ENCODE measurements at places on chromosomes 5 and 9.
A peak's percentile ranks its signal among the peaks of the same experiment; 100 is the strongest.

DNA sequence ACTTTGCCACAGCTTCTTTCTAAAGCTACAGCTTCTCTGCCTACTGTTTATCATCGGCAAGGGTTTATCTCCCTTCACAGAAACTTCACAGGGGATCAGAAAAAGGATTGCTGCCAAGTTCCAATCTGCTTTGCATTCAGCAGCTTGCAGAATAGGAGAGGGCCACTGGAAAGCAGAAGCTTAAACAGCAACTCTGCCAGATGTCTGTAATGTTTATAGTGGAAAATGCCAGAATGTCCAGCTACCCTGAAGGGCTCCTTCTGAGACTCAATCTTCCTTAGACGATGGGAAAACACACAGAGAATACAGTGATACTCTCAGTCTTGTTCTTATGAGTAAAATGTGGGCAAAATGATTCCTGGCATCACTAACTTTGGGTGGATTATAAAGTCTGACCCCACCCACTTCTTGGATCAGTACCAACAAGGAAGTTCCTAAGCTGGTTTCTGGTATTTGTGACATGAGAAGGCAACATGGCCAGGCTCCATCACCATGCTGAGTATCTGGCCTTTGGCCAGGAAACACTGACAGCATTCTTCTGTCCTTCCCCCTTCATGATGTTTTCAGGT, 19.0 kb downstream of the STOM start:
- DNase-seq = no peak

- no peak for DNase-seq
Observed at GRCh38 chr9:136078024-136078423, 17.1 kb downstream of the NACC2 start.

GRCh38 chr5:155729684-155730059, 597.3 kb upstream of the SGCD start:
- no peak for DNase-seq

DNA sequence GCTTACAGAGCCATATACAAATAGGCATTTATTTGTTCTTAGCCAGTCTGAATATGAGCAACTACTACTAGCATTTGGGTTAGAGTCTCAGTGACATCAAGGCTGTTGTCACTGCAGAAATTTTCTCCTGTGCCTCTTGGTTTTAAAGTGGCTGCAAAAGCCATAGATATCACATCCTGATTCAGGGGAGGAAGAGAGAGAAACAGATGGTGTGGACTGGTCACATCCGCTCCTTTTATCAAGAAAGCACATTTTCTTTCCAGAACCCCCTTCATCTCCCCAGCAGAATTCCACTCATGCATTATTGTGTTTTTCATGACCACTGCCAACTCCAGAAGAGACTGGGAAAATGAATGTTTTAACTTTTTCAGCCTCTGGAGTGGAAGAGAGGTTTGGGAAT, 69.8 kb downstream of the PTTG1 start:
- DNase-seq = no peak

DNA sequence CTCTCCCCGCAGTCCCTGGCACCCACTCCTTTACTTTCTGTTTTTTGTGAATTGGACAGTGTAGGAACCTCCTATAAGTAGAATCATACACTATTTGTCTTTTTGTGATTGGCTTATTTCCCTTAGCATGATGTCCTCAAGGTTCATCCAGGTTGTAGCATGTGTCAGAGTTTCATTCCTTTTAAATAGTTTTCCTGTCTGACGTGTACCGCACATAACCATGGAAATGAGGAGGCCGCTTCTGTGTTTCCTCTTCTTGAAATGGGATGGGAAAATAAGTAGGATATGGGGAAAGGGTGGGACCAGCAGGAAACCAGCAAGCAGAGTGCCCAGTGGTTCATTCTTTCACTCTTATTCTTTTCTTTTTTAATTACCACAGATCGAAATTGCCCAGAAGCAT, 72.6 kb upstream of the ENTREP1 start:
- DNase-seq = no peak

- no peak for DNase-seq
Observed at GRCh38 chr9:129550199-129550839, 70.6 kb downstream of the C9orf50 start.

- no peak for DNase-seq
Observed at GRCh38 chr9:72524820-72525540, 3.6 kb downstream of the TMC1 start.

- DNase-seq = no peak
Observed at GRCh38 chr5:125484272-125484741, 737.9 kb upstream of the ZNF608 start.

DNA sequence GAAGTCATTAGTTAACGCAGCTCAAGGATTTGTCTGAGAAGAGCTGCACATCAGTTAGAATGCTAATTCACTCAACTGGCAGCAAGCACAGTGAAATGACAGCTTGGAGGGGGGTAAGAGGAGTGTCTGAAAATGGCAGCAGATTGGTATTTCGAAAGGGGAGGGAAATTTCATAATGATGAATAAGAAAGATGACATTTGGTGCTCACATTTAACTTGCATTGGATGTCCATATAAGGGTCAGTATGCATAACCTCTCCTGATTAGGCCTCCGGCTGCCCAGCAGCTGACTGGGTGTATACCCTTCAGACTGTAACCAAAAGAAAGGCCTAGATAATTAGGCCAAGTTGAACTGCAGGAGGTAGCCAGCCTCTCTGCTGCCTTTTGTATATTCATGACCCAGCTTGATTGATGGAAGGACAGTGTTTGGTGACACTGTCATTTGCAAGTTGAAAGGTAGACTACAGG, 131.0 kb downstream of the PBX3 start:
- no peak for DNase-seq

GRCh38 chr9:89274838-89275237, 36.2 kb upstream of the CKS2 start:
- DNase-seq = no peak

DNA sequence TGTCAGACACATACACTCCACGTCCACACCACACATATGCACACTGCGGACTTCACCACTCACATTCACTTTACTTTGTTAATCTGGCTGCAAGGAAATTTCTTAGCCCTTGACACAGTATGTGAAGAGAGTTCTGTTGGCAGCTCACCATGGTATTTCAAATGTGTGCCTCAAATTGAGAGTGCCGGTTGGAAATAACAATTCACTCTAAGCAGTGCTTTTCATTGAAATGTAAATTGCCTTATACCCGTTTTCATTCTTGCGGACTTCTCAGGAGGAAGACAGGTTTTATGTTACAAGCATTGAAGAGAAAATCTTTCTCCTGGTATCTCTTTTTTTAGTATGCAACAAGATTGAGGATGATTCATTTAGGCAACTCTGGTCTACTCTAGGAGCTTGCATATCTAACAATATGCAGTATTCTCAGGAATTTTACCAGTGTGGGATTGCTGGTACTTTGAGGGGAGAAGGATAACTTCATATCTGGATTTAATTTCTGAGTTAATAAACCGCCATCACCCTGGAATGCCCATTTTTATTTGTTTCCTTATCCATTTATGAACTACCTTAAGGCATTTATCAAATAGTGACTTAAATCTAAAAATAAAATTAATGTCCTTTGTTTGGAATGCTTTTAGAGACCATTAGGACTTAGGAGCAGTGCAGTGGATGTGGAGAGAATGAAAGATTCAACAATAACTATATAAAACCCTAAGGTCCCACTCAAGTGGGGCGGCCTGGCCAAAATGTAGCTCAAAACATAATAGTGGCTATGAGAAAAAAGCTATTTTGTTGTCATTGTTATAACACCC, 87.0 kb downstream of the IQGAP2 start:
- no peak for DNase-seq

- DNase-seq = no peak
Observed at GRCh38 chr9:91583966-91584365, 160.3 kb upstream of the NFIL3 start.

DNA sequence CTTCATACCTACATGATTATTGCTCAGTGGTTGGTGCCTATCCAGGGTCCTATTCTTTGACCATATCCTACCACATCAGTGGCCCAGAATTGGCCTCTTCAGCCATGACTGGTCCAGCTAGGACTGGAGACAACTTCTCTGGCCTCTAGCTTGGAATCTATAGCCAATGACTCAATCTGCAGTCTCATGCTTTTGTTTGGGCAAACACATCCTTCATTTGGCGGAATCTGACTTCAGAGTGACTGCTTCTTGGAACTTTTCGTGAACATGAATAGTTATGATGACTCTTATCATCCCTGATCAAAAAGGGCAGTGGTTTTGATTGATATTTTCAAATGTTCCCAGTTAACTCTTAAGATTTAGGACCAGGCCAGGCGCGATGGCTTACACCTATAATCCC, 134.1 kb downstream of the PAPPA start:
- DNase-seq = no peak

GRCh38 chr5:100691548-100691947, 156.4 kb downstream of the FAM174A start:
- no peak for DNase-seq

GRCh38 chr5:78367318-78367991, 7.0 kb downstream of the SCAMP1 start:
- no peak for DNase-seq

DNA sequence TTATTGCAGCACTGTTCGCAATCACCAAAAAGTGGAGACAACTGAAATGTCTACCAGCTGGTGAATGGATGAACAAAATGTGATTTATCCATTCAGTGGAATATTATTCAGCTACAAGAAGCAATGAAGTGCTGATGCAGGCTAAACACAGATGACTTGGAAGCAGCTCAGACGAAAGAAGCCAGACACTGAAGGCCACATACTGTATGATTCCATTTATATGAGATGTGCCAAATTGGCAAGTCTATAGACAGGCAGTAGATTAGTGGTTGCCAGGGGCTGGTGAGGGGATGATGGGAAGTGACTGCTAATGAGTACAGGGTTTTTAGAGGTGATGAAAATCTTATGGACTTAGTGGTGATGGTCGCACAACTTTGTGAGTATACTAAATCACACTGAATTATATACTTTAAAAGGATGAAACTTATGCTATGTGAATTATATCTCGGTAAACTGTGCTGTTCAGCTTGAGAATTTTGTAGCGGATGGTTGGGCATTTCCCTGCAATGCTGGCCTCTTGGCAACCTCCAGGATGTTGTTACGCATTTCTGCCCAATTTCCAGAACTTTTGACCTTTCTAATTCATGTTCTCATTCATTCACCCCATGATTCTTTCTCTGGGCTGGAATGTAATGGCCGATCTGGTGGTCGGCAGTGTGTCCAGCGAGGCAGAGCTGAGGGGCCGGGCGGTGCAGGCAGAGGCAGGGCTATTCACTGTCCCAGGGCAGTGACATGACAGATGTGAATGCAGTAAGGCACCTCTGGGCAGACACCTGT, 22.0 kb upstream of the WNK2 start:
- DNase-seq = no peak

- no peak for DNase-seq
Observed at GRCh38 chr5:61004448-61004847, 59.4 kb downstream of the NDUFAF2 start.

- DNase-seq = no peak
Observed at GRCh38 chr5:33120671-33121070, 320.1 kb upstream of the TARS1 start.

GRCh38 chr5:122815218-122815767, 30.1 kb upstream of the SNX24 start:
- DNase-seq = no peak

DNA sequence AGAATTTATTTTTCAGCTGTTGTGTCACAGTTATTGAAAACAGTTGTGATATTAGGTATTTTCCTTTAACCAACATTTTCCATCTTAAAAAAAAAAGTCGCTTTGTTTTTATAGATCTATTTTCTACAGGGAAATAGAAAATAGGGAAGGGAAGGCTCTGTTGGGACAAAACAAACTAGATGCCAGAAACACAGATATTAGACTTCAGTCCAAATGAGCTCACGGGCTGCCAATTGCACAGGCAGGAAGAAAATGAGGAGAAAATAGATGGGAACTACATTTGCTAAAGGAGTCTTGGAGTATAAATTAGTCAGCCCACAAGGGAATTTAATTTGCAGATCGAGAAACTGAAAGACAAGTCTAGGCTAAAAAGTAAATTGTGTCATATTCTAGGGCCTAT, 21.4 kb upstream of the ISOC1 start:
- no peak for DNase-seq

DNA sequence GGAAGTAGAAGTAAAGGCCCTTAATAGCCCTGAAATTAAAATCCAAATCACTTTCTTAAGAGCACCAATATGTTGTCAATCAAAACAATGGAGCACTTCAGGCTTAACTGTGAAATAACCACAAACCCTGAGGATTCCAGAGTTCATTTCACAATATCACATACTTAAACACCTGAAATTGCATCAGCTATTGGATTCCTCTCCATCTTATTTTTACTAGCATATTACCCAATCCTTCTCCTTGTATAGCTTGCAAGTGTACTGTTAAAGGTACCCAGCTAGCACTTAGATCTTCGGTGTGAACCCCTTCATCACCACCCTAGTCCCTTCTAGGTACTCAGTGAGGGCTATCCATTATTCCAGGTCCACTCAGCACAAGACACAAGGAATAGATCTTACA, 287.3 kb downstream of the EFNA5 start:
- no peak for DNase-seq

- DNase-seq = peak; percentile 68
Observed at GRCh38 chr9:73149371-73150067, 2.1 kb upstream of the ANXA1 start.

GRCh38 chr9:75140261-75140660, 51.9 kb downstream of the OSTF1 start:
- DNase-seq = no peak

DNA sequence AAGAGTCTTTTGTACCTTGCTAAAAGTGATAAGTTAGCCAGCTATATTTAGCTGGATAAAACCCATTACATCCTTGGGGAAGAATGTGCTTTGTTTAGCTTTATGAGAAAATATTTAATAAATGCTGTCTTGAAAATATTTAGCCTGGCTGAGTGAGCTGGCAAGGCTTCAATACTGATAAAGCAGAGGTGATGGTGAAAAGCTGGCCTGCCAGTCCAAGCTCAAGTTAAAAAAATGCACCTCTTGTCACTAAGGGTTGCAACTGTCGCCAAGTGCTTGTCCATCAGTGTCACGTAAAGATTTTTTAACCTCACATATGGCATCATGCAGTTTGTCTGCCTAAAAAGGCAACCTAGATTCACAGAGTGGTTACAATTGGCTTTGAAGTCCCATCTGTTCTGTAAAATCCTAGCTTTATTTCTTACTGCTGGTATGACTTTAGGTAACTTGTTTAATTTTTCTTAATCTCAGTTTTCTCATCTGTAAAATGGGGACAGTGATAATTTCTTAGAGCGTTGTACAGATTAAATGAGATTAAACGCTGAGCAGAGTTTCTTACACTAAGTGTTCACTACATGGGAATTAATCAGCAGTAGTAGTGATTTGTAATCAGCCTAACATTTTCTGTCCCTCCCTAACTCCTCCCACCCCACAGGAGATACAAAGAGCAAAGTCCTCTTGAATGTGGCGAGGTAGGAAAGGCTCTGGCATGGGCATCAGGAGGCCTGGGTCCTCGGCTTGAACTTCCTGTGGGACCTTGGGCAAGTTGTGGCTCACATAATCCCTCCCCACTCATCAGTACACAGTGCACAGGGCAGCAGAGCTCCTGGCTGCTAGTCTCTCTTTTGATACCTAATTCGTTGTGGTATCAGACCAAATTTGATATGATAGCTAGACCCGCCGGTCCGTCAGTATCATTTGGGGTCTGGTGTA, 48.7 kb downstream of the PIK3R1 start:
- DNase-seq = no peak
